ENCODE measurements at places on chromosomes 16 and 17. TPM values are rescaled to one million over a fixed set of nuclear protein-coding genes. Genes with fewer than 3 reads are reported as not detected.

Gene CRISPLD2
- 4.5 TPM for total RNA-seq

Gene NOL3
- total RNA-seq: 40.7 TPM

Gene CCL16
- 31.1 TPM for total RNA-seq

GRCh38 chr17:39916918-39917317, 1.5 kb downstream of the GSDMB start:
- no peak for DNase-seq

GRCh38 chr17:1554751-1555540, 7.6 kb downstream of the PITPNA start:
- DNase-seq: no peak

DNA sequence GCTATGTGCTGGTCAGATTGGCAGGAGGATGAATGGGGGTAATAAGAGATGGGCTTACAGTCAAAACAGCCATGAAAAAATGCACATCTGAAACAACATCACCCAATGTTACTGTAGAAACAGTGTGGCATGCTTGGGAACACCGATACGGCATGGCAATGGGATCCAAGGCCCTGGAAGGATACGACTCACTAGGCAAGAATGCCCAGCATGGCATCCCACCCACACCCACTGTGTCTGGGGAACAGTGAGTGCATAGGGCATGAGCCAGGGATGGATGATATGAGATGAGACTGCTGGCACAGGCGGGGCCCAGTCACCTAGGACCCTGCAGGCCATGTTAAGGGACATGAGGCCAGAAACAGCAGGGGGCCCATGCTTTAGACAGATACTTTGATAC, 11.5 kb downstream of the TRIM25 start:
- DNase-seq: peak; percentile 24

- DNase-seq: no peak
These were observed 139.6 kb upstream of the FAM20A start for GRCh38 chr17:68740555-68741447.

- DNase-seq: no peak
These were observed 83.9 kb downstream of the SOX9 start for GRCh38 chr17:72204742-72205141.

DNA sequence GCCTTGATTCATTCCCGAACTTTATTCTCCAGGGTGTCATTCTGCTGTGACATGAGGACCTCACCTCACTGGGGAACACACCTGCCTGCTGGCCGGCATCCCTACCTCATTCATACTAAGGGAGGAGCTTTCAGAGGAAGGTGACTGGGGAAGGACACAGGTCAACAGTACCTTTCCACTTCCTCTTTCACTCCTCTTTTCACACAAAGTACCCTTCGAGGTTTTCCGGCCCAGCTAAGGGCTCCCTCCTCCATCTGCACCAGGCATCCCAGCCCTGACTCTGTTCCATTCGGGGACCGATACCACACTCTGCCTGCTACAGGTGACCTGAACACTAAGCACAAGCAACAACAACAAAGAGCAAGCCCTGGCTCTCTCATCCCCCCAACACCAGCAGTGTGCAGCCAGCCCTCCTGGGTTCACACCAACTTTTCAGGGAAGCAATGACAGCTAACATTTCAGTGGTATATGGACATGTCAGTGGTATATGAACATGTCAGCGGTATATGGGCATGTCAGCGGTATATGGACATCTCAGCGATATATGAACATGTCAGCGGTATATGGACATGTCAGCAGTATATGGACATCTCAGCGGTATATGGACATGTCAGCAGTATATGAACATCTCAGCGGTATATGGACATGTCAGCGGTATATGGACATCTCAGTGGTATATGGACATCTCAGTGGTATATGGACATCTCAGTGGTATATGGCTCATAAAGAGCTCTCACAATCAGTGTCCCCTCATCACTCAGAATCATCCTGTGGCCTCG, 16.0 kb downstream of the TRIM25 start:
- peak; percentile 32 for DNase-seq

- DNase-seq: peak; percentile 97
These were observed 30.3 kb upstream of the MYO15B start for GRCh38 chr17:75557075-75557851.

DNA sequence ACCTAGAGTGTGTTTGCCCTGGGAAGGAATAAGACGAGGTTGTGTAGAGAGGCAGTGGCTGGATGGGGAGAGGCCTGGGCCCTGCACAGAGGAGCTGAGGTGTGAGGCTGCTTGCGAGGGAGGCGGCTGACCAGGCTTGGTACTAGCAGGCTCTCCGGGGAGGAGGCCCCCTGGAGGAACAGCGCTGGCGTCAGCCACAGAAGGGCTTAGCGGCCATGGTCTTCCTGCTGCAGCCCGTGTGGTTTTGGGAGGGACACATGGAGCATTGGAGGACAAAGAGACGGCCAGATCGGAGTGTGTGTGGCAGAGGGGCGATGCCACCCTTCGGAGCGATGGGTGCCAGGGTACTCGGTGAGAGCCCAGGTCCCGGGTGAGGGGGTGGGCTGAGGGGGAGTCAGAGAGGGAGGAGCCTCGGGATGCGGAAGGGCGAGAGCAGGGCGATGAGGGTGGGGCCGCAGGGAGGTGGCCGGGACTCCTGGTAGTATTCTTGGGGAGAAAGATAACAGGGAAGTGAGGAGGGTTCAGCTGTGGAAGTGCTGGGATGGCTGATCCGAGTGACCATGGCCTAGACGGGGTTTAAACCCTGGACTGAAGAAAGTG, 8.3 kb downstream of the BANP start:
- no peak for DNase-seq

- peak; percentile 66 for DNase-seq
These were observed 506 bp downstream of the CAMKK1 start for GRCh38 chr17:3892095-3892998.

GRCh38 chr17:50146927-50147665, 3.4 kb downstream of the PPP1R9B start:
- peak; percentile 65 for DNase-seq

- DNase-seq: no peak
These were observed at the start of gene GNG13 for GRCh38 chr16:799948-800833. Gene GNG13 (minus strand): TSS chr16:800734. CDS start chr16:799077, 1,657 bp downstream.

GRCh38 chr16:67977005-67977404, 3.3 kb downstream of the DPEP3 start:
- no peak for DNase-seq

DNA sequence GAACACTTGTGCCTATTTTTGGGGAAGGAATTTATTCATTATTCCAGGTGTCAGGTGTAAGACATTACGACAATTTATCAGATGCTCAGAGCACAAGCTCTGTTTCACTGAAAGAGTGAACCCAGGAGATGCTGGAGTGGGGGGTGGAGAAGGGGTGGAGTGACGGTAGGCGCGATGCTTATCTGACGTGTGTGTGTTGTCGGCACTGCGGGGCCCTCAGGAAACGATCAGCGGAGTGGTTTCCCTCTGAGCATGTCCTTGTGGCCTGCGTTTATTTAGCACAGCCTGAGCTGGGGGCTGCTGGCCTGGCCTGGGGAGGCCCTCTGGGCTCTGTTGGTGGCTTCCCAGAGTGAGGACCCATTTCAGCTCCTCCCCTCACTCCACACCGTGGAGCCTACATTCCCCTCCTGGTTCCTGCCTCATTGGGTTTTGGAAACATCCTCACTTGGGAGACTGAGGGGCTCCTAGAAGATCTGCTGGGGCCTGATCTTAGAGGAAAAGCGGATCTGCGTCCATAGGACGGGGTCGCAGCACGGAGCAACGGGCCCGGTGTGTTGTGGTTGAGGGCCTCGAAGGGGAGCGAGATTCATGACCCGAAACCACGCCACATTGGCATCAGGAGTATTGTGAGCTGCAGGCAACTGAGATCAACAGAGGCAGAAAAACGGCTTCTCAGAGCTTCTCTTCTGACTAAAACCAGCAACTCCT, 19.0 kb upstream of the GNG13 start:
- no peak for DNase-seq

- DNase-seq: no peak
These were observed 419.4 kb downstream of the PMP22 start for GRCh38 chr17:14845591-14846281.

Data from left lobe of liver (tissue), 2 donors.